ENCODE measurements at places on chromosomes 4 and X.

GRCh38 chrX:3592184-3592583 lies 121.3 kb downstream of the PRKX start:
- DNase-seq: no peak

DNA sequence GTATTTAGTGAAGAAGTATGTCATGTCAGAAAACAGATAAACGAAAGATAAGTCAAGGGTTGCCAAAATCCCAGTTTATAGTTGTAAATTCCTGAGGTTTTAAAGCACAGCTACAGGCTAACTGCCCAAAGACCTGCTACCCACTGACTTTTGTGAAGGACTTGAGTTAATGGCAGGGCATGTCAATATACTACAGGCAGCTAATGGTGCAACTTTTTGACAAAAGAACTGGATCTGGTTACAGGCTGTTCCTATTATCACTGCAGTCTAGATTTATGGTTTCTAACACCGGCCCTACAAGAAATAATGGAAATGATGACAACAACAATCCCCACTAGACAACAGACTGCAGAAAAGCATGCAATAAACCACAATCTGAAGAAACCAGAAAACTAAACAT lies 6.4 kb downstream of the SCML2 start:
- DNase-seq: no peak

- DNase-seq: no peak
Measured at GRCh38 chrX:130669233-130669632, 233.8 kb downstream of the ENOX2 start.

DNA sequence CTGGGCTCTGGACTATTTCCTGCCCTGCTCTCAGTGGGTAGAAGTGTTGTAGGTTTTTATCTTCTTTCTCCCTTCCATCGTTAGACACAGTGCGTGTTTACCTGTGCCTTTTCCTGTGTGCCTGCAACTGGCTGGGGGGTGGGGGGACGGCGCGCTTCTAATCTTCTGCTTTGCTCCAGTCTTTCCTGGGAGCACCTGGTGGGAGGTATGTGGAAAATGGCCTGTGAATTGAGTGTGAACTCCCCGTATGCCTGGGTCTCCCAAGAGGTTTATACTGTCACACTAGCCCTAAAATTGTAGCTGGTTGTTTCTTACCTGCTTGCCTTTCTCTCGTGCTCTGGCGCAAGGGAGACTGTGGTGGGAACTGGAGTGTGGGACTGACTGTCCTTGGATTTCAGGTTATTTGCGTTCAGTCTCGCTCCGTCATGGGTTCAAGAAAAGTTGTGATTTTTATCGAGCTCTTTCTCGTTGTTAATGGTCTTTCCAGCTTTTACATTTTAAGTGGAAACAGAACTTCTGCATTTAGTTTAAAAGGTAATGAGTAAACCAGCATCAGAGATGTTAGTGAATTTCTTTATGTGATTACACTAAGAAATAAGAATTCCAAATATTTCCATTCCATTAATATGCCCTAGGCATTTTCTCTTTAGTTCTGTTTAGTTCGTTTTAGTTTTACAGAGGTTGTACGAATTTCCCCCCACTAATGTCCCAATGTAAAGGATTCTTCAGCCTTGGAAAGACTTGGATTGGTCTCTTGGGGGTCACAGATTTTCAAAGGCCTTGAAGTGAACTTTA lies 15.3 kb downstream of the MRPL1 start:
- DNase-seq: no peak

- DNase-seq: no peak
Measured at GRCh38 chrX:72207366-72207765, 25.8 kb downstream of the PIN4 start.

DNA sequence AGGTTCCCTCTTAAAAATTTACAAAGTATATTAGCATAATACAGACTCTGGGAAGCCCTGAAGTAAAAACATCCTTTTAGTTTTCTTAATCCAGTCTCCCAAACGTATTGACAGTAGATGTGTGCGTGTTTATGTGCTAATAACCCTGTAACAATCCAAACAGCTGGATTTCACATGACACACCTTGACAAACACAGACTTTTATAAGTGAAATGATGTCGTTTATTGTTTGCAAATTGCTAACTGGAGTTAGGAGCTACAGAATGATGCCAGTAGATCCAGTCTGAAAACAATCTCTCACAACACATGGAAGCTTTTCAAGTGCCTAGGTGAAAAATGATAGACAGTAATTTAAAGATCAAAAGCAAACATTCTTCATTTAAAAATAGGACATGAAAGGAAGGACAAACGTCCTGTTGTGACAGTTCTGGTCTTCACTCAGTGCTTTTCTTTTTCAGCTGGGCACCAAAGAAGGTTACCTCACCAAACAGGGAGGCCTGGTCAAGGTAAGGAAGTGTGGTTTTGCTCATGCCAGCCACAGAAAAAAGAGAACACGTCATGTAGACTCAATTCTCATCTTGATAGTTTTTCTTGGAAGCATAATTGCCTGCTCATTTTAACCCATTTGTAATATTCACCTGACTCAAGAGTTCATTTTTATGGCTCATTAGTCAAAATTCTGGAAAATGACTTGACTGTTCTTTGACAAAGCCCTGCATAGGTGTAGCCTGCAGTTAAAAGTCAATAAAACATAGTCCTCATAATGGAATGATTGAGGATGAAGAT lies 32.9 kb downstream of the LAMTOR3 start:
- DNase-seq: no peak

GRCh38 chr4:70637239-70637913 lies 8.8 kb downstream of the ENAM start:
- no peak for DNase-seq

DNA sequence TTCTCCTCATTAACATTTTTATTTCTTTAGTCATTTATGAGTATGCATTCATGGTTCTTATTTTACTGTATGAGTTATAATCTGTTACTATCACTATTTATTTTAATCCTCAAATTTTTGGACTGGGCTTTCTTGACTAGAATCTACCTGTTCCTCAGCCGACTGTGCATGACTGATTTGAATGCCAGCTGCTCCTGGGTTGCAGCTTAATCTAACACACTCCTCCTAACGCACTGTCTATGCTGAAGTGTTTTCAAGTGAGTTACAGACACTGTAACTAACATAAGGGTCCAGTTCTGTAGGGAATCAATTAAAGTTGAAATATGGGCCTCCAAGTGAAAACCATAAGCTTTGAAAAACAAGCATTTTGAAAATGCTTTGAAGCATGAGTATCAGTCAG lies 137.4 kb upstream of the ARSJ start:
- no peak for DNase-seq

GRCh38 chrX:69158166-69158980 lies 6.9 kb downstream of the PJA1 start:
- no peak for DNase-seq

- no peak for DNase-seq
Measured at GRCh38 chr4:184166736-184167135, 50.9 kb downstream of the ENPP6 start.

DNA sequence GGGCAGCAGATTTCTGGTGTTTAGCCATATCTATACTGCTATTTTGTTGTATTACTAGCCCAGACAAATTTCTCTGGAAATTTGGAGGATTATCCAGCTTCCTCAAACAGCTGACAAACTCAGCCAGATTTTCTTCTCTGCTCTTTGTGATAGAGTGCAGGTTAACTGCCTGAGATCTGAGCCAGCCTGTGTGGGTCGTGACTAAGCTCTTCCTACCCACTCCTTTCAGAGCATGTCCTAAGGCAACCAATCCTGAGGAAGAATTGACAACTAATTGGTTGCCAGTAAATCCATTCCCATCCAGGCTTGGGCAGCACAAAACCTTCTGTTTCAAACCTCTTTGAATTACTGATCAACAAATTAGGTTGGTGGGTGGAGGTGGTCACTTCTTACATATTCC lies 2.5 kb upstream of the GABRA2 start:
- DNase-seq: no peak

GRCh38 chrX:151167791-151168345 lies 8.5 kb upstream of the GPR50 start:
- DNase-seq: no peak

DNA sequence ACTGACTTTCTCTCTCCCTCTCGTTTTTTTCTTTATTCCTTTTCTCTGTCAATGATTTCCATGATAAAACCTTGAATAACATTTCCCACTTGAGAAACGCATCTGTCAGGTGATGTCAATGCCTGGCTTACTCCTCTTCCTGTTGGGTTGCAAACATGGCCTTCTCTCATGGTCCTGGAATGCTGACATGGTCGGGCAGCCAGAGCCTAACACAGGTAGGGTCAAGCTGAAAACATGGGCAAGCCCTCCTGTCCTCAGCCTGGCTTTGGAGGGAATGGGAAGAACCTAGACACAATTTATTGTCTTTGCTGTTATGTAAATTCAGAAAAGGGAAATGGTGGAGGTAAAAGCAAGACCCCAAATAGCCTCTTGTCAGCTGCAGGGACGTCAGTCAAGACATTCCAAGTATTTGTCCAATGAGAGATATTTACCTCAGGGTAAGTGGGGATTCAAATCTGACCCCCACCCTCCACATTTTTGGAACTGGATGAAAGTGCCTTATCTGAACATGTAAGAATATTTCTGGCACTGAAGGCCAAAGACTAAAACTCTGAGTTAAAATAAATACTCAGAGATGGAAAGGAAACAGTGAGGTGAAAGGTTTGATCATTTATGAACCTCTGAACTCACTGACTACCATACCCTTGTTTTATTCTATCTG lies 473.8 kb downstream of the SPRY1 start:
- no peak for DNase-seq

GRCh38 chrX:113408843-113409242 lies 568.2 kb upstream of the AMOT start:
- no peak for DNase-seq

DNA sequence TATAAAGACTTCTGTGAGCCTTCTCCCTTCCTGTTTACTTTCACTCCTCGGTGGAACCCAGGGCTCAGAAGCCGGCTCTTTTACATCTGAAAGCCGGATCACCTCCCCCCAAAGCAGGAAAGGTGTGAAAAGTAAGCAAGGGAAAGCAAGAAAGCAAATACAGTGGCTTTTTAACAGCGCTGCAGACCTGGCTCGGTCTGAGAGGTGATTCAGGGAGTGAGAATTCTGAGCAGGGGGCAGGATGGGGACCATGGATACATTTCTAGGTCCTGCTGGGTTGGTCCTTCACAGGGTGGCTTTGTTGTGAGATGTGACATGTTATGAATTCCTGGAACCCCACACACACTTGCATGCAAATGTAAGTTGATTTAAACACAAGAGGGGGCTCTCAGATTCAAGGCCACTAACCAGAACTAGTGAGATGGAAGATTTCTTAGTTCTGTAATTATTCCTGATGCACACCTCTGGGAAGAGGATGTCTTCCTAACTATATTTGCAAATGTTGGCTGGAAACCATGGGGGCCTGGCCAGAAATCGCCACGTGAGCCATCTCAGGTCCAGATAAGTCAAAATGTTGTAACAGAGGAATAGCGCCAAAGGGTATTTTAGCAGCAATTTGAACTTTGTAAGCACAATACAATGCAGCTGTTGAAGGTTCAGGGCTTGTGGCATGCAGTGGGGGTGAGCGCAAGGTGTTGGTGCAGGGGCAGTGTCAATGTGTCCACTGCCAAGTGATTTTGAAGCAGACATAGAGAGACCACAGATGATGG lies 670.1 kb upstream of the LCORL start:
- DNase-seq: no peak

- DNase-seq: no peak
Measured at GRCh38 chr4:38920677-38921076, 53.1 kb downstream of the FAM114A1 start.

- DNase-seq: no peak
Measured at GRCh38 chrX:133538148-133538547, 122.9 kb upstream of the GPC4 start.

DNA sequence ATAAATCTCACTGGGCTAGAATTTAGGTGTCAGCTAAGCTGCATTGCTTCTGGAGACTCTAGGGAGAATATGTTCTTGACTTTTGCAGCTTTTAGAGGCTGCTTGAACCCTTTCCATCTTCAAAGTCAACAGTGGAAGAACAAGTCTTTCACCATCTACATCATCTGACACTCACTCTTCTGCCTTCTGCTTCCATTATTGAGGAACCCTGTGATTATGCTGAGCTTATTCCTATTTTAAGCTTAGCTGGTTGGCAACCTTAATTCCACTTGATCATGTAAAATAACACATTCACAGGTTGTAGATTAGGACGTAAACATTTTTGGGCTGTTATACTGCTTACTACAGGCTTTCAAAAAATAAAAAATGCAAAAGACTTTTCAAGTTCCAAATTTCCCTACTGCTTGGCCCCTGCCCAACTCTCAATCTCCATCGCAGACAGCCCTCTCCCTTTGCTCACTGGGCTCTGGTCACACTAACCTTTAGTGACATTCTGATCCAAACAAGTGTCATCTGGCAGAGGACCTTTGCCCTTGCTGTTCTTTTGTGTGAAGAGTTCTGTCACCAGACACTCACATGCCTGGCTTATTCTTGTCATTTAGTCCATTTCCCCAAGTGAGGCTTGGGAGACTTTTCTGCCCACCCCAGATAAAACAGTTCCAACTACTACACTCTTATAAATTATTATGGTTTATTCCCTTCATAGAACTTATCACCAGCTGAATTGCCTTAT lies 1056.0 kb downstream of the STIM2 start:
- no peak for DNase-seq

GRCh38 chr4:72468904-72469502 lies 100.0 kb downstream of the ADAMTS3 start:
- peak; percentile 7 for DNase-seq

- DNase-seq: no peak
Measured at GRCh38 chrX:111363741-111364140, 48.3 kb downstream of the DCX start.

DNA sequence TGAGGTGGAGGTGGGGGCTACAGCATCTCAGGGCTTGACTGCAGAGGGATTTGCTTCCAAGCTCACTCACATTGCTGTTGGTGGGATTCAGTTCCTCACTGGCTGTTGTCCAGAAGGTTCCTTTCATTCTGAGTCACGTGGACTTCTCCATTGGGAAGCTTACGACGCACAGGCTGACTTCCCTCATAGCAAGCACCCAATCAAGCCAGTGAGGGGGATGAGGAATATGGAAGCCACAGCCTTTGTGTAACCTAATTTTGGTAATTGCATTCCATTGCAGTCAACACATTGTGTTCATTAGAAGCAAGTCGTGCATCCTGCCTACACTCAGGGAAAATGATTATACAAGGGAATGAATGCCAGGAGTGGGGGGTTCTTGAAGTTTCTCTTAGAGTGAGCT lies 32.7 kb upstream of the MXRA5 start:
- no peak for DNase-seq

DNA sequence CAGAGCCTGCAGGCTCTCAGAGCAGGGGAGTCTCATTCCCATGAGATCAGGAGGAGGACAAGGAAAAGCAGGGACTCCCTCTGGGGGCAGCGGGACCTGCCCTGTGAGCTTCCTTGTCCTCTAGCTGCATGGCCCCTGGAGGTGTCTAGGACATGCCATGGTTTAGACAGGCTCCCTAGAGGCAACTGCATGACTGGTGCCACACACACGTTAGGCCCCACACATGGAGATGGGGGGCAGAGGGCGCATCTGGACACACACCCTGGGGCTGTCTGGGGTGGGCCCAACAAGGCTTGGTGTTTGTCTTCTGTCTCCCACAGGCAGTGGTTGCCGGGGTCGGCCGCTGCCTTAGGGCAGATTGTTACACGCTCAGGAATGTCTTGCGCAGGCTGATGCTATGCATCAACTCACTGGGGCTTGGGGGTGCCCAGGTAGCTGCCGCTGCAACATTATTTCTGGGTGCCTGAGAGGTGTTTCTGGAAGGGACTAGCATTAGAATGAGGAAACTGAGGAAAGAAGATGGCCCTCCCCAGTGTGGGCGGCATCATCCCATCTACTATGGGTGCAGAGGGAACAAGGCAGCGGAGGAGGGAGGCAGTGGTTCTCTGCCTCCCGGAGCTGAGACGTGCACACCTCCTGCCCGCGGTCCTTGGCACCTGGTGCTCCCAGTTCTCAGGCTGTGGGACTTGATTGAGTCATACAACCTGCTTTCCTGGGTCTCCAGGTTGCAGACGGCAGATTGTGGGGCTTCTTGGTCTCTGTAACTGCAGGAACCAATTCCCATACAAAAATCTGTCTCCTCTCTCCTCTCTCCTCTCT lies 32.1 kb upstream of the GPR78 start:
- no peak for DNase-seq
